ENCODE measurements at places on chromosomes 7 and 10.

- DNase-seq: no peak
These were observed 99.1 kb downstream of the OSBPL3 start for GRCh38 chr7:24880886-24881285.

- DNase-seq: no peak
These were observed 43.2 kb downstream of the HTRA1 start for GRCh38 chr10:122504610-122504950.

GRCh38 chr7:83117466-83117865 lies 45.2 kb downstream of the PCLO start:
- no peak for DNase-seq

DNA sequence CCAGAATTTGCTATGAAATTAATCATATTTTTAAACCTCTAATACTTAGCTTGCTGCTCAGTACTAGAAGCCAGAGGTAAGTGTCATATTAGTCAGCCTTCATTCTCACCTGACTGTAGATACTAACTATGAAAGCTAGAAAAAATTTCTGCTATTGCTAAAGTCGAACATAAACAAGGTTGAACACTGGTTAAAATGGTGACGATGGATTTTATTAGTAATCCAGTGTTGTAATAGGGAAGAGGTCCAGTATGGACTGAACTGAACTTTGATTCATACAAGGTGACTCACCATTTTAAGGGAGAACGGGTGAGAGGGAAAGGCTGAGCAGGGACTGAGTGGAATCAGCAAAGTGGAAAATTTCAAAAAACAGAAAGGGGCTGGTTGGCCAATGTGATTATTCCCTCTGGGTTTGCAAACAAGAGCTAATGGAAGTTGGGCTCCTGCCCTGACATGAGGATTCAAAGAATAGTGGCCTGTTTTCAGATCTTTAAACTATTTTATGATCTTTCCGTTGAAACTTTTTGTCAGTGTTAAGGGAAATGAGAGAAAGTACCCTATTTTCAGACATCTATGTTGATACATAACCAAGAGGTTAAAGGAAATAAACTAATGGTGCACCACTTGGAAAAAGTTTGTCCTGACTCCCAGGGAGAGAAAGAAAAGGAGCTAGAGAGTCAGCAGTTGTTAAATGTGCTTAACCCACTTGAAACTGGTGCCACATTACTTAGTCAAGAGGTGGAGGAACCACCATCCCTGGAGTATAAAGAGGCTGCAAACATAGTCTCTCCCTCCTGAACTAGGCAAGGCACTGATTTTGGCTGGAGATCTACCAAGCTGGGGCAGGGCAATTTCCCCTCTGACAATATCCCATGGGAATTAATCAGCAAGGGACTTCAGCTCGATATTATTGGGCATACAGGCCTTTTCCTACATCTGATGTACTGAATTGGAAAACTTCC lies 15.3 kb upstream of the AKR1C1 start:
- no peak for DNase-seq

DNA sequence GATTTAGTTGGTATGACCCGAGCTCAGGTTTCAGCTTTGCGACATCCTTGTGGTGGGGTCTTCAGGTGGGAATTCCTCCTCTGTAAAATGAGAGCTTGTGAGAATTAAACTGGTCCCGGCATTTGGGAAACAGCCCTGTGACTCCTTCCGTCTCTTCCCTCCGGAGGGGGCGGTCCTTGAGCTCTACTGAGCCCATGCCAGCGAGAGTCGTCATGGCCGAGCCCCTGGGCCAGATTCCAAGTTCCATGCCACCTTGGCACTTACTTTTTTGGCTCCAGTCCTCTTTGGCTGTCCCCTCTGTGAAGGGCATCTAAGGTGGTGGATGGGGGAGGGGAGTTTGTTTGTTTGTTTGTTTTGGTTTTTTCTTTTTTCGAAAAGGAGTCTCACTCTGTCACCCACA lies 47.6 kb downstream of the GTF2IRD1 start:
- DNase-seq: no peak

GRCh38 chr7:2715341-2716231 lies 27.6 kb downstream of the AMZ1 start:
- DNase-seq: peak; percentile 54

DNA sequence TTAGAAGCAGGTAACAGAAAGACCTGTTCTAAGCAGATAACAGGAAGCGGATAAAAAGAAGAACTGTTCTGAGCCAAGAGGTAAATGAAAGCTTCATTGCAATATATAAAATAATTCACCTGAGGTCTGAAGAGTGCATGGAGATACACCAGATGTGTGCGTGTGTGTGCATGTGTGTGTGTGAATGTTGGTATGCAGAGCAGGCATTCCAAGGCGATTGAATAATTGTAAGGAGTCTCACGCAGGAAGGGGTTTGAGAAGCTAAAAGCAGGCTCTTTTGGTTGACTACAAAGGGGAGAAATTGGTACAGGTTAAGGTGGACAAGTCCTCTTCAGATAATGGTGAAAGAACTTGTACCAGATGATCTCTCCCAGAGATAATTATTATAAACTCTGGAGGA lies 450.6 kb downstream of the DNAJB9 start:
- no peak for DNase-seq

DNA sequence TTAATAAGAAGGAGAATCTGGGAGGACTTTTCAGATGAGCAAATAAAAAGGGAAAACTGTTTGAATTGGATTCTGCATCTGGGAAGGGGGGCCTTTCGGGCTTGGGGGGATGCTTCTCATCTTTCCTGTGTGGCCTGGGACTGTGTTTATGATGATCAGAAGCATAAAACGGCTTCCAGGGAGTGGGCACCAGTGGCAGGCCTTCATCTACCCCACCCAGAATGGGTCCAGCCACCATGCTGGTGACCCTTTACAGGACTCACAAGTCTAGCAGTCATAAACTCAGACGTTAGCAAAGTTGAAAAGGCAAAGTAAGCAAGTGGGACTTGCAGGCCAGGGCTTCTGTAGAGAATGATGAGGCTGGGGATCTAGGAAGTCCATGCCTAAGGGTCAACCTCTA lies 198.3 kb upstream of the ZMIZ1 start:
- DNase-seq: no peak

DNA sequence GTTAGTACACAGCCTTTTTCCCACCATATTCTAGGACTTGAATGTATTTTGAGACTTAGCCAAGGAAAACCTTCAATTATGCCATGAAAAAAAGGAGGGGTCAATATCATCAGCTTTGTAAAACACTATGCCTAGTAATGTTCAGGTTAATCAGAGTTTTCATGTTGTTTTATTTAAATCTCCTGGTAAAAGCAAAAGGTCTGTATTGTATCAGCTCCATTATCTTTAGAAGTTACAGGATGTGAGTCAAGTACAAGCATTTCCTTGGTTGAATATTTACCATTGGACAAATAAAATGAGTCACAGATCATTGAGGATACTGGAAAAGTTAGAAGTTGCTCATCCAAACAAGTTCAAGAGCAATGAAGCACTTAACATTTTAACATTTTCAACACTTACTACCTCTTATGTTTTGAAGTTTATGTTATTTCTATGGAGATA lies 89.9 kb upstream of the CAPZA2 start:
- DNase-seq: no peak

- DNase-seq: no peak
These were observed 181.7 kb downstream of the PTEN start for GRCh38 chr10:88045096-88045495.

DNA sequence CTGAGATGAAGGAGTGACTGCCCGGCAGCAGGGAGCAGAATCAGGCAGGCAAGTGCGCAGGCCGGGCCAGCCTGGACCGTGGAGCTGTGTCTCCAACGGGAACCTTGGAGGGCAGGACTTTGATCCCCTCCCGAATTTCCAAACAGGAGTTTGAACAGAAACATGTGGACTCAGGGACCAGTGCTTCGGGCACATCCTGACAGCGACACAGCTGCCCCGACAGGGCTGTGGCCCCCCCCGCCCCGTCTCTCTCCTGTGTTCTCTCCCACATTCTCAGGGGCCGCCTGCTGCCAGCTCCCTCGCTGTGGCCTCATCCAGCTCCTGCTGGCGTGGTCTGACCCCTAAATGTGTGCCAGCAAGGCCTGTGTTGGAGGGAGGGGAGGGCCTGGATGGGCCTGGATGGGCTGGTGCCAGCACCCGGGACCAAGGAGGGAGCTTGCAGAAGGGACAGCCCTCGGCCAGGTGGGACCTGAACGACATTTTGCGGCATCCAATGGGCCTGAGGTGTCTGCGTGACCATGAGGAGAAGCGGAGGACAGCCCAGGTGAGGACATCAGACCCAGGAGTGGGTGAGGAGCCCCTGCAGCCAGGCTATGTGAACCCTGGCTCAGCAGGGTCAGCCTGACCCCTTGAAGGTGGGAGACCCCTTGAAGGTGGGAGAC lies 222.9 kb downstream of the DNAJB6 start:
- DNase-seq: no peak

GRCh38 chr7:101650579-101651081 lies 21.5 kb upstream of the MYL10 start:
- DNase-seq: no peak

GRCh38 chr7:100675581-100676350 lies 2.2 kb downstream of the GNB2 start:
- peak; percentile 69 for DNase-seq

DNA sequence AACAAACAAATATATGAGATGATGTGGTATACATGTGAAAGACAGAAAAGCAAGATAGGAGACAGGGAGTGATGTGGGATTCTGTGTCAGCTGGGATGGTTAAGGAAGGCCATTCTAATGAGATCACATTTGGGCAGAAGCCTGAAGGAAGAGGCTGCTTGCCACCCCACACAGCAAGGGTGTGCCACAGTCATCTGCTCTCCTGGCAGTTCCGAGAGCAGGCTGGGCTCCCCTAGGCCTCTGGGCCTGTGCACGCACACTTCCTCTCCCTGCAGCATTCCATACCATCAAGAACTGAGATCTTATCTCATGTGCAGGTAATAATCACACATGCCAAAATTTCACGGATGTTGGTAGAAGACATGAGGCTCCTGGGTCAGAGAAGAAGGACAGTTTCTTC lies 43.1 kb downstream of the SYPL1 start:
- DNase-seq: no peak

DNA sequence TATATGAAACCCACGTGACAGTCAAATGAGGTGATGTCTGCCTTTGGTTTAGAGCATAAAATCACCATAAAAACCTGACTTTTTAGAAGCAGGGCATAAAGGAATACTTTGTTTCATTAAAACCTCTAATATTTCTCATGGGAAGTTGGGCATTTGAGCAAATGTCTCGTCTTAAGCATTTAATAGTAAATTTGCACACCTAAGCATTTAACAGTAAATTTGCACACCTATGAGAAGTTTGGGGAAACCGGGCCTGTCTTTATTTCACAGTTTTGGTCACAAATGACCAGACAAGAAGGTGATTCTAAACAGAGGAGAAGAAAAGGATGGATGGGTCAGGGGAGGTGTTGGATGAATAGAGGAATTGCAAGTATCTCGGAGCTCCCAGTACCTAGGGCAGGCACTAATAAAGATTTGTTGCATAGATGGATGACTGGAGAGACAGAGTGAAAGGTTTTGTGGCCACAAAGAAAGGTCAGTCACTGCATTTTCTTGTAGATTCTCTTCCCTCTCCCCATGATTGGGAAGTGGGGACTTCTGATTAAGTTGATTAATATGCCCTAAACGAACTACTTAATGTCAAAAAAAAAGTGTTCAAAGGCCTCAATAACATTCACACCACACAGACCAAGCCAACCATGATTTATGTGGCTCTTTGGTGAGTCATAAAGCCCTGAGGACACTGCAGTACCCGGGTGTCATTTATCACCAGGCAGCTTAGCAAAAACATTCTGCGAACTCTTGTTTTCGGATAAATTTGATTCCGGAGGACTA lies 158.2 kb downstream of the SPAG6 start:
- no peak for DNase-seq

GRCh38 chr7:139049111-139049510 lies 13.3 kb upstream of the ZC3HAV1L start:
- no peak for DNase-seq

DNA sequence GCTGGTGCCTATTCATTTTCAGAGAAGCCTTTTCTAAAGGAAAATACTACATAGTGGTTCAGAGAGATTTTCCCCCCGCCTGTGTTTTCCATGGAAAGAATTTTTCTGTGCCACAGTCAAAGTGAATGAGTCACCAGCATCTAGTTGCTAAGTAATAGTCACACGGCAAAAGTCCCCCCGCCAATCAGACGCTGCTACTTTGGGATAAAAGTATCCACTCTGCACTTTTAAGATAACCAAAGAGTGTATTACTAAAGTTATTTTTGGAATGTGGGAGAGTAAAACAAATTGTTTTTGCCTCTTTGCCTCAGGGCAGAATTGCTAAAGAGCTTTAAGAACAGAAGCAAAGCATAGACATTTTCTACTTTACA lies 23.5 kb downstream of the ABLIM1 start:
- DNase-seq: no peak

GRCh38 chr7:71627651-71628050 lies 495.7 kb downstream of the GALNT17 start:
- no peak for DNase-seq

DNA sequence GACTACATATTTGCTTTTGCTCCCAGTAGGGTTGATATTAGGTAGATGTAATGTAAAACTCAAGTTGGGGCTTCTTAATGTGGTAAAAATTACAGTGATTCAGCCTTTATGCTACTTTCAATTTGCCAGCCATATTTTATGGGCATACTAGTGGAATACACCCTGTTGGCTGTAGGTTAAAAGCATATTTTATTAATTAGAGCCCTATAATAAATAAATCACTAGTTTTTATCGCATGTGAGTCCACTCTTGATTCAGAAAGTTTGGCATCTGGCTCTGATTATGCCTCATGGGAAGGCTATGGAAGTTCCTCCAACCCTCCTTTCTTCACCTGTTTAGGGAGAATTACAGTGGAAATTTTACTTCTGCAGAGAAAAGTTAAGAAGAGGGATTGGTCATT lies 390.9 kb downstream of the GATA3 start:
- DNase-seq: no peak

DNA sequence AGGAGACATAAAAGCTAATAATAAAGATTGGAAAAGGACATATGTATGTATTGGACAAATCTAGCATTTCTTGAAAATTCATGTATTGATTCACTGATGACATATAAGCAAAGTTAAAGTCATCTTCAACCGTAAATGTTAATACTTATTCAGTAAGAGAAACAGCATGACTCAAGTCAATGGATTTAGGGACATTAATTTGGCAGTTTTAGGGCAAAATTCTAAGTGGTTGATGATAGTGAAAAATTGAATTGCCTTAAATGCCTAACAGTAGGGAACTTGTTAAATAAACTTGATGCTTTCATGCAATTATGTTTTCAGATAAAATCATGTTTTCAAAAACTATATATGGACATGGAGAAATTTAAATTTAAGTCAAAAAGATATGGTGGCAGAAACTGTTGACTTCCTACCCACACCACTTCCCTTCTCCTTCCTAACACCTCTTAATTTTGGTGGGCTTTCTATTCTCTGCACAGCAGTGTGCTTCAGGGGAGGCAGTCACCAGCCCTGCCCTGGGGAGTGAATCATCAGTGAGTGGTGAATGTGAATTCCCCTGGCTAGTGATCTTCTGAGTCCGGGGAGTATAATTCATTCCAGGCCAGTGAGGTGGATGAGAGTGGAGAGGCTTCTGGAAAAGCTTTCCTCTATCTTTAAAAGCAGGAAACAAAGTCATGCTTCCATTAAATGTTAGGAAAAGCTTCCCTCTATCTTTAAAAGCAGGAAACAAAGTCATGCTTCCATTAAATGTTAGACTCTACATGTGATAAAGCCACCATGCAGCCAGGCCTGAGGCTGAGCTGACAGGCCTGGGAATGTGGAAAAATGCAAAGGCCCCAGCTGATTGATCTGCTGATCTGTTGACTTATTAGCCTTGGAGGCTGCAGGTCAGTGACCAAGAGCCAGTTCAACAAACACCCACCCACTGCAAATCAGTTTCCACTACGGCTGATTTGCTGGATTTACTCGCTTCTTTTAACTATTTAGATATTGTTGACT lies 25.2 kb upstream of the ITGB1 start:
- DNase-seq: no peak

All from stimulated activated CD4-positive, alpha-beta T cell treated with anti-CD3 and anti-CD28 coated beads, Interleukin-15, amount 100 ng/mL, for 48 hours (primary cell).